ENCODE measurements at places on chromosomes 11 and 22.

DNA sequence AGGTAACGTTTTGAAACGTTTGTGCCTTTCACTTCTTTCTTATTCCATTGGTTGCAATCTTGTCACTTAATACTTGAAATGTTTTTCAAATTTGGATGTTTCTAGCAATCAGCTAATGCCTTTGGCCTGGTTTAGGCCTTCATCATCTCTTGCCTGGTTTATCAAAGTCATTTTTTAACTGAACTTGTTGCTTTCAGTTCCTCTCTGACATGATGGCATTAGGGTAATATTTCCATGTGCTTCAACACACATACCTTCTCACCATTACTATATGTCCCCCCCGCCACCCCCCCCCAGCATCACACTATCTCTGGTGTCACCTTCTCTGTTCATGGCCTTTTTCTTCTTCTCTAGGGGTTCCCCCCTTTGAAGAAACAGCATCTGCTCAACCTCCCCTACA, 1.5 kb upstream of the SYT9 start:
- DNase-seq, result no peak

- no peak for DNase-seq
Measured at GRCh38 chr11:1651411-1651980, 21.9 kb downstream of the KRTAP5-5 start.

GRCh38 chr11:2928605-2929530, at the start of gene PHLDA2:
TSS of gene PHLDA2 (minus strand) at chr11:2929420. CDS start at chr11:2929364, 56 bp downstream.
- DNase-seq, result peak; percentile 67

- DNase-seq, result no peak
Measured at GRCh38 chr11:111419641-111420327, 40.7 kb upstream of the POU2AF1 start.

- DNase-seq, result no peak
Measured at GRCh38 chr22:50144005-50144614, 26.4 kb upstream of the PANX2 start.

DNA sequence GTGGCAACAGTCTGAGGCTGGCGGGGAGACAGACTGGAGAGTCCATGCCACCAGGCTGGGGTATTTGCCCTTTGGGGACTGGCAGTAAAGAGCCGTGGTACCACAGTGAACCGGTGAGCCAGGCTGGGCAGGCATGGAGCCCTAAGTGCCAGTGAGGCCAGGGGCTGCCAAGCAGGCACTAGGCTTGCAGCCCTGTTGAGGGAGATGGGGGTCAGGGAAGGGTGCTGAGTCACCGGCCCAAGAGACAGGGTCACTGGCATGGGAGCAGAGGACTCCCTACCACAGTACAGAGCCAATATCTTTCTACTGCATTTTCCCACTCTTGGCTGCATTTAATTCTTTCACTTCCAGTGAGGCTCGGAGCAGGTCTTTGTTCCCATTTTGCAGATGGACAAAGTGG, 30.7 kb upstream of the TEF start:
- DNase-seq, result no peak

DNA sequence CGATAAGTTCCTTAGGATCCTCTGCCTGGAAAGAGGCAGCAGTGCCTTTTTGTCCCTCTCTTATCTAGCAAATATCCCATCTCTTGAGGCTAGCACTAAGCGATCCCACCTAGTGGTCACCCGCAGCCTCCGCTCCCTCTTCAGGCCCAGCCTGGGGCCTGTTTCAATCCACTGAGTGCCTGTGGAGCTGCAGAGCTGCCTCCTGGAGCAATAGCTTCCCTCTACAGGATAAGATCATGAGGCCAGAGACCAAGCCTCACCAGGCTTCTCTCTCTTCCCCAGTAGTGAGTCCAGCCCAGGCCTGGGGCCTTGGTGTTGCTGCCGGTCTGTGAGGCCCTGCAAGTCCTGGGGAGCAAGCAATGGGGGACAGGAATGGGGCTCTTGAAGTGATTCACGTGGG, 65.8 kb downstream of the SLC22A12 start:
- peak; percentile 61 for DNase-seq

- no peak for DNase-seq
Measured at GRCh38 chr11:118006153-118006534, 19.9 kb downstream of the IL10RA start.

DNA sequence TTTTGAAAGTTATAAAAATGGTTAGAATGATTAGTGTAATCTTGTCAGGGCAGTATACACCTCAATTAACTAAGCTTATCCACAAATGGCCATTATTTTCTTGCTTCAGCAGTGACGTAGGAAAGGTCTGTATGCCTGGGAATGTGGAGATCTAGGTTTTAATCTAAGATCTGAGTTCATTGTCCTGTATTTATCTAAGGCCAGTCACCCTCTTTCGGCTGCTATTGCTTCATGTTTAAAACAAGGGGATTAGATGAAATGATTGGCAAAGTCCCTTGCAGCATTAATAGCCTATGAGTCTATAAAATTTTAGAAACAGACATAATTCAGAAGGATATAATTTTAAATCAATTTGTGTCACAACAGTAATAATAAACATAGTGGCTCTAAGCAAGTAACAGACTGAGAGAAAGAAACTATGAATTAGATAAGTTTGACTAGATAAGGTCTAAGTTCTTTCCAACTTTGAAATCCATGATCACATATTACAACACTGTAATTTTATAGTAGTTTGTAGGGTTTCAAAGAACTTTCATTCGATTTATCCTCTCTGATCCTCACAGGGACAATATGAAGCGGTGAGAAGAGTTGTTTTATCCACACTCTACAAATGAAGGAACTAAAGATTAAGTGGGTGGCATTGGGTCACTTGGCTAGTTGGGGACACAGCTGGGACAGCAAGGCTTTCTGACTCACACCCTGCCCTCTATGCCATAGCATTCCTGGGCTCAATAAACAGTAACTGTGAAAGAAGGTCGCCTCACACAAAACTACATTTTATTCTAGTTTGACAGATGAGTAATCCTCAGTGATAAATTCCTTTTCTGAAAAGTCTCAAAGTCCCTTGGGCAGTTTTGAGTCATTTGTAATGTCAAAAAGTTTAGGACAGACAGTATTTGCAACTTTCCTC, 60.6 kb upstream of the RDX start:
- DNase-seq, result no peak

- no peak for DNase-seq
Measured at GRCh38 chr22:48618326-48618725, 1209.3 kb downstream of the BRD1 start.

GRCh38 chr11:45666648-45667642, 1.5 kb upstream of the CHST1 start:
- no peak for DNase-seq

DNA sequence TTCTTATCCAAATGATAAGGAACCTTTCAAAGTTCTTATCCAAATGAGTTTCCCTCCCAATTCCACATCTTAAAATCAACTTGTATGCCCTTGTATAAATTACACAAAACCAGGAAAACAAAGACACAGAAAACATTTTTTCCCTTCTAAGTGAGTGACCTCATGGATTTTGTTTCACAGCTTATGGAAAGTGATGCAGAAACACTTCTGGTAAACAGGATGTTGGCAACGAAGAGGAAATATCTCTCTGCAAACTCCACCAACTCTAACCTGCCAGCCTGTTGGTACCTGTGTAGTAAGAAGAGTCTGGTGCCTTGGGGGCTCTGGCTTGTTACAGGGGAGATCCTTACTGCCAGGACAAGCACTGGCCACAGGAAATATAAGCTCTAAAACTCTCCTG, 57.0 kb downstream of the CELSR1 start:
- no peak for DNase-seq

- no peak for DNase-seq
Measured at GRCh38 chr11:92875473-92875872, 94.0 kb upstream of the MTNR1B start.

GRCh38 chr22:19138217-19139000, 6.0 kb downstream of the ESS2 start:
- DNase-seq, result no peak

DNA sequence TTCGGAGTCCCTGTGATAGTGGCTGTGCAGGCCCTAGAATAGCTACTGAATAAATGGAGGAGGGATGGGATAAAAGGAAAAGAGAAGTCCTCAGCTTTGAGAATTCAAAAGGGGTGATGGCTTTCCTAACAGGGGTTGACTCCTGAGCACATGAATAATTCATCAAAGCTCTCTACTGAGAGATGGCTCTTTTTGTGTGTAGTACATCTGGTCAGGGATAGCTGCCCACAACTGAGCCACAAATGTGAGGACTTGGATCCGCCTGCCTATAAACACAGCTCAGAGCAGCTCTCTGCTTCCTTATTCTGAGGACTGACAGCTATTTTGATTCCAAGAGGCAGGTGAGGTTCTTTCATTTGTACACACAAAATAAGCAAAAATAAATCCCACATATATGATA, 82.3 kb downstream of the USP35 start:
- no peak for DNase-seq

DNA sequence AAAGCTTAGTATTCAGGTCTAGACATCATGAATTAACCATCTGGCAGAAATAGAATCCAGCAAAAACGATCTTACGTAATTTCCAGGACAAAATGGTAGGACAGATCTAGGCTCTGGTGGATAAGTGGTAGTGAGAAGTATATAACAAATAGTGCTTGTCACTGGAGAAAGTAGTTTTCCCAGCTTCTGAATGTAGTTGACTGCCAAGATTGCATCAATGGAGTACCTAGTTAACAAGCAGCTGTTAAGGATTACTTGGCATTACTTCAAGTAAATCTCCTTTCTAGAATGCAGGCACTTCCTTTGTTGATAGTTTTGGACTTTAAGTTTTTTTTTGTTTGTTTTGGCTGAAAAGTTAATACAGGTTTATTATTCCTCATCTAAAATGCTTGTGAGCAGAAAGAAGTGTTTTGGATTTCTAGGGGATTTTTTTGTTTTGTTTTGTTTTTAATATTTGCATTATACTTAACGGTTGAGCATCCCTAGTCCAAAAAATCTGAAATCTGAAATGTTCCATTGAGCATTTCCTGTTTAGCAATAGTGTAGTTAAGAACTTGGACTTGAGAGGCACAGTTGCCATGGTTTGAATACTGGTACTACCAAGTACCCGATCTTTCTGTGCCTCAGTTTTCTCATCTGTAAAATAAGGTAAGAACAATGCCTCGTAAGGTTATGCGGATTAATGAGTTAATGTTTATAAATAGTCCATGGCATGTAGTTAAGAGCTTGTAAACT, 20.3 kb downstream of the FAM118B start:
- DNase-seq, result no peak
